HCT116 (cell line): ENCODE measurements at places on chromosomes 12 and 14.

GRCh38 chr12:67721248-67721647 lies 72.7 kb downstream of the DYRK2 start:
- DNase-seq: no peak

- peak; percentile 76 for DNase-seq
These were observed 199.7 kb upstream of the ATXN7L3B start for GRCh38 chr12:74337951-74338350.

DNA sequence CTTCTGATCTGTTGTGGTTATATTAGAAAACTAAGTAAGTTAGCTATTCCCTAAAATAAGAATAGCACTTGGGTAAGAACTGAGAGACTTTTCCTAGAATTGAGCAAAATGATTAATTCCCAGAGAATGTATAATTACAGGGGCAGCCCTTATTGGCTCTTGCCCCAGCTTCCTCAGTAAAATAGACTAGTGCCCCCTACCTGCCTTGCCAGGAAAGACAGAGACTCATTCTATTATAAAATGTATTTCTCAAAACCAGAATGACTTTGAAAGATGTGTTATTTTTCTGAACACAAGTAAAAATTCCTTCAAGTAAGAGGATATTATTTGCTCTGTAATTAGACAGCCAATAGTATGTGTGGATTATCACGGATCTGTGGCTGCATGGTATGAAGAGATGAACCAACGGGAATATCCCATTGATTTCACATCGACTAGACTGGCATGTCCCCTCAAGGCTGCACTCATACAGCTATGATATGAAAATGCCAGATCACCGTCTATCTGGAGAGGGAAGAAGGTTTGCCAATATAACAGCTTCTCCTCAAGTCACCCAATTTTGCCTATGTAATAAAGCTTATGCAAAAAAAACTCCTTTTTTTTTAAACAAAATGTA lies 7.4 kb upstream of the GLRX5 start:
- DNase-seq: no peak

DNA sequence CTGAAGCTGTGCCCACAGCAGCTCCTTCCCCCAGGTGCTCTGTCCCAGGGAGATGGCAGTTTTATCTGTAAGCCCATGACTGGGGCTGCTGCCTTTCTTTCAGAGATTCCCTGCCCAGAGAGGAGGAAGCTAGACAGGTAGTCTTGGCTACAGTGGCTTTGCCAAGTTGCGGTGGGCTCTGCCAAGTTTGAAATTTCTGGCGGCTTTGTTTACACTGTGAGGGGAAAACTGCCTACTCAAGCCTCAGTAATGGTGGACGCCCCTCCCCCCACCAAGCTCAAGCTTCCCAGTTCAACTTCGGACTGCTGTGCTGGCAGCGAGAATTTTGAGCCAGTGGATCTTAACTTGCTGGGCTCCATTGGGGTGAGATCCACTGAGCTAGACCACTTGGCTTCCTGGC lies 124.7 kb downstream of the MSRB3 start:
- no peak for DNase-seq

GRCh38 chr12:1610072-1610643 lies 15.8 kb upstream of the FBXL14 start:
- DNase-seq: no peak

- no peak for DNase-seq
These were observed 31.3 kb downstream of the ACTN1 start for GRCh38 chr14:68947802-68948201.

DNA sequence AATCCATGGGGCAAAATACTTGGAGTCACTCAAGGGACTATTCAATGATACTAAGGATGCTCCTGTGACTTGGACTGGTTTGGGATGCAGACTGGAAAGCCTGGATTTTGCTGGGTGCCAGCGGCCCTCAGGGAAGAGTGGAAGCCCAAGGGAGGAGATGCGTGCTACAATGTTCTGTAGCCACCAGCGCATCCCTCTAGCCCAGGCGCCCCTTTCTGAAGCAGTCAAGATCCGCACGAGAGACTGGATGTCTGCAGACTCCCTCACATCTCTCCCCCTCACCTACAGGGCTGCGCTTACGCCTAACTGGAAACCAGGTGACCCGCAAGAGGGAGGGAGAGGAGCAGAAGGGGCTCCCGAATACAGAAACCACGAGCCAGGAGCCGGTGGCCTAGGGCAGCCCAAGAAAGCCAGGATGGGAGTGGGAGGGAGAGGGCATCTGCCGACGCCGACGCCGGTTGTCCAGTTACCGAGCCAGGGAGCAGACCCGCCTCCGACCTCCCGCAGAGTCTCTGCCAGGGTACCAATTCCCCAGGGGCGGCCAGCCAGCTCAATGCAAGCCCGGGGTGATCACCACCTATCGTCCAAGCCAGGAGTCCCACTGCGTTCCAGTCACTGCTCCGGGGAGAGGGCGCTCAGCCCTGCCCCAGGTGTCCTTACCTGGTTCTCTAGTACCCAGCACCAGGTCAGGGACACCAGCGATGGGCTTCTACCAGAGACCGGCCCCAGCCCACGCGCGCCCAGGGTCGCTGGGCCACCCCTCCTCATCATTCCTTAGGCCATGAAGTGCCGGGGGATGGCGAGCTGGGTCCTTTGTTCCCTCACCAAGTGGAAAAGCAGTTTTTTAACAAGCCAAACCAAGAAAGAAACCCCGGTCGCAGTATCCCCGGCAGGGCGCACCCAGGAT lies 1.2 kb downstream of the NTN4 start:
- no peak for DNase-seq

DNA sequence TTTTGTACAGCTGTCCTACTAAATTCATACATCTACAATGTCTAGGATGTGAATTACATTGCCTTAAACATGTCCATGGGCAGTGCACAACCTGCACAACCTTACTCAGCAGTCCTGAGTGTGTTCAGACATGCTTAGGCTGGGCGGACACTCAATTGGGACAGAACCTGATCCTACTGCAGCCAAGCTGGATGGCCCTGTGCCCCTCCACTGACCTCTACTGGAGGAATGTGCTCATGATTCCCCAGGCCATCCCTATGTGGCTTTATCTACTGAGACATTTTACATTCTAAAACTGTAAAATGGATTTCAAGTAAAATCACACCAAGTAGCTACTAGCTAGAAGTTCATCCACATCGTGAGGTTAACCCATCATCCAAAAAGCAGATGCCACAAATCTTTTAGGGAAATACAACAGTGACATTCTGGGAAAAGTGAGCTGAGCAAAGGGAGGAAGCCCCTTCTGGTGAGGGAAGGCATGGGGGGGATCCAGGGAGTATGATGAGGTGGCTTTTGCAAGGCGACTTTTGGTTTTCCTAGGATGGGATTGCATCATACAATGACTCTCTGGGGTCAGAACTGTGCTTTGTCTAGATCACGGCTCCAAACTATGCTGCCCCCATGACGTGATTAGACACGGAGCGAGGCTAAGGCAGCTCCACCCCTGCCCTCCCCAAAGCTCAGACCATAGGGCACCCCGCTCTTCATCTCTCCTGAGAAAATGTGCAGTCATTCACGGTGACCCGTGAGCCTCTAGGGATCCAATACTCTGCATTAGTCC lies 911.7 kb upstream of the TMEM132C start:
- DNase-seq: no peak

DNA sequence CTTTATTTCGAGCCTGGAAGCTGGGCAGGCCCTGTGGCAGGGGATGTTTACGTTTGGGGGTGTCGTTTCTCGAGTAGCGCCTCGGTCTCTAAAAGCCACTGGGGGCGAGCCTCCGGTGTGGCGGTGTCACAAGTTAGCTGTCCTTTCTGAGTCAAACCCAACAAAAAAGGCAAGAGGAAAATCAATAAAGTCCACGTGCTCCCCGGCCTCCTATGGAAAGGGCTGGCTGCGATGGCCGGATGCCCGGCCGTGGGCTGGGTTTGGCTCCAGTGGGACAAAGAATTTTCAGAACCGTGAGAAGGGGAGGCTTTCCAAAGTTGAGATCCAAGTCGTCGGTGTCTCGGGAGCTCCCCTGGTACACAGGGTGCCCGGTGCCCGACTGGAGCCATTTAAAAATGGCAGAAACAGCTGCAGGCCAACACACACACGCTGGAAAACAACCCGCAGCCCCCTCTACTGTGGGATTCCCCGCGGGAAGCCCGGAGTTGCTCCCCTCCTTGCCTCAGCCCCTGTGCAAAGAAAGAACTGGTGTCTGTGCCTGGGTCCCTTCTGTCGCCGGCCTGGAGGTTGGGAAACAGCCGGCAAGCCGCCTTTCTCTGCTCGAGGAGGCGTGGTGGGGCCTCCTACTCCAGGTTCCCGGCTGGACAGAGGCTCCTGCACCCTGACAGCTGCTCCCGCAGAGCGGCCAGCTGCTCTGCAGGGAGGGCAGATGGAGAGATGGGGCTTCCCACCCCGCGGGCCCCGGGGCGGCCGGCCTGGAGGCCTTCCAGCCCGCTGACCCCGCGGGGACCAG lies 1.9 kb downstream of the BCL7A start:
- peak; percentile 42 for DNase-seq

- DNase-seq: no peak
These were observed 30.7 kb downstream of the NDUFA12 start for GRCh38 chr12:94972795-94973194.

DNA sequence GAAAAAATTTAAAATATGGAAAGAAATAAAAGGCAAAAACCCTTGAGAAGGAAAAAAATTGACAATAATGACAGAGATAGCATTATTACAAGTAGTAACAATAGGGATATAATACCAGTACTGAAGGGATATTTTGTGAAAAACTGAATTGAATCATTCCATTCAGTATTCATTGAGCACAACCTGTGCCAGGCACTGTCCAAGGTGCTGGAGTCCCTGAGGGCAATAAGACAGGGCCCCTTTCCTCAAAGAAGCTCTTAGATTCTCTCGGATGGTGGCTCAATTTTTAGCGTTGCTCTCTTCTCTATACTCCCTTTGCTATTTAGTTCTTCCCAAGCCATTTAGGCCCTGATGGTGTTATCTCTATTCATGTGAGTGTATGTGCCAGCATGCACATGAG lies 34.3 kb upstream of the GAS2L3 start:
- DNase-seq: no peak

- no peak for DNase-seq
These were observed 105.7 kb downstream of the PLEKHA5 start for GRCh38 chr12:19234981-19235871.

DNA sequence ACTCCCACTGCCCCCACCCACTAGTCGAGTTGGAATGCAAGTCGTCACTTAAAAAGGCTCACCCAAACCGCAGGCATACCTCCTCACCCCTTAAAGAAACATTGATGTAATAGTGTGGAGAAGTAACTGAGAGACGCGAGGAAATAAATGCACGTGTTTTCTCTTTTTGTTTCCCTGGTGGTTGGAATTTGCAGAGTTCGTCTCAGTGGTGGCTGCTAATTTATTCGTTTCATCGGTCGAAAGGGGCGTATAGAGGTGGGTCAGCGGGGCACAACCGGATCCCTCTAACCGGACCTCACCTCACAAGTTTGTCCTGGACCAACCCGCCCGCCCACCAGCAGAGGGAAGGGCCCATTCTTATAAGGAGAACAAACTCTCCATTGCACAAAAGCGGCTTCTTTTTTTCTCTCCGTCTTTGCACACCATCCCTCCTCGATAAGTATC lies 5.0 kb upstream of the NPAS3 start:
- DNase-seq: no peak

DNA sequence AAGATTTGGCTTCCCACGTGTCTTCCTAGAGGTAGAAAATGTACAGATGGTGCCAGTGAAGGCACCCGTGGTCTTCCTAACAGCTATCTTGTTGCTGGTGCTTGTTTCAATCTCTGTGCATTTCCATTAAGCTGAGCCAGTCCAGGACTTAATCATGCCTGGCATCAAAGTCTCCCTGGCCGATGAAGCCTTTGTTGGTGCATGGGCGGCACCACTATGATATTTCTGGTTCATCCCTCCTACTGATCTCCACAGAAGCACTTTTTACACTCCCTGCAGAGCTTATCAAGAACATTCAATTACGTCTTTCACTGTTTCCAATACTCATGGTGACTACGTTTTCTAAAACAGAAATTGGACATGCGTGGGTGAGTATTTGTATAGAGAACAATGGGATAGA lies 128.4 kb downstream of the TTC8 start:
- DNase-seq: no peak

- DNase-seq: no peak
These were observed 22.4 kb downstream of the OR10G2 start for GRCh38 chr14:21612324-21612723.

- DNase-seq: no peak
These were observed 20.3 kb upstream of the DRAM1 start for GRCh38 chr12:101857043-101857558.

GRCh38 chr12:58887068-58887467 lies 33.2 kb downstream of the LRIG3 start:
- DNase-seq: no peak

DNA sequence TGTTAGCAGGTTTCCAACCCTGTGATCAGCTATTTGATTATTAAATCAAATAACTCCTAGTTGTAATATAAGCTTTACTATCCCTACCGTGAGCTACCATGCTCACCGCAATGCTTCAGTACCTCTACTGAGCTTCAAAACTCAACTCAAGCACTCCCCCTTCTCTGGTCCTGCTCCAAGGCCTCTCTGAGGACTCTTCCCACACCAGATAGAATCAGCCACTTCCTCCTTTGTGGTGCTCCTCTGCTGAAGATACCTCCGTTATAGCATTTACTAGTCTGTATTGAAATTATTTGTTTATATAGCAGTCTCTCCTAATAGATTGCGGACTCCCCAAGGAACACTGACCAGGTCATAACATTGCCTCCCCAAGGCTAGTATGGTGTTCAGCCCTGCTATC lies 17.5 kb downstream of the AREL1 start:
- DNase-seq: no peak
